ENCODE measurements at places on chromosomes 16 and 17. TPM values are rescaled to one million over a fixed set of nuclear protein-coding genes. Genes with fewer than 3 reads are reported as not detected.

DNA sequence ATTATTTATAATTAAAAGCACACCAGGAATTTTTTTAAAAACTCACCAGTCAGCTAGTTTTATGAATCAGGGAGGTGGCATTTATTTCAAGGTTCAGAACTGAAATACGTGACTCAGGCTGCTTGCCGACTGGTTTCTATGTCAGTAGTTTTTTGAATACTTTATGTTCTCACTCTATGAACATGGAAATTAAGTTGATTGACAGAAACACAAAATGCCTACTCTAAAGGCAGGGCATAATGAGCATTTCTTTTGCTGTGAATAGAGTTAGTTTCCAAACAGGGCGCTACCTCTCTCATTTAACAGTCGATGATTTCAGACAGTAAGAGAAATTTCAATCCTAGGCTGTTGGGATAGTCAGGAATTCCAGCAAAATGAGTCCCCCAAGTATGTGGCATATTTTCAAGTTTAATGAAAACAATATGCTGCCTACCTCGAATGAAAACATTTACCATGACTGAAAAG, 6.7 kb downstream of the HS3ST3B1 start:
- ATAC-seq: peak; percentile 25

GRCh38 chr17:72837335-72837734, 255.2 kb downstream of the SLC39A11 start:
- ATAC-seq: no peak

EVPL gene
- 0.11 TPM for total RNA-seq

CBFA2T3 gene
- total RNA-seq: not detected

- ATAC-seq: peak; percentile 63
Measured at GRCh38 chr17:8991514-8992285, 26.2 kb upstream of the PIK3R5 start.

DNA sequence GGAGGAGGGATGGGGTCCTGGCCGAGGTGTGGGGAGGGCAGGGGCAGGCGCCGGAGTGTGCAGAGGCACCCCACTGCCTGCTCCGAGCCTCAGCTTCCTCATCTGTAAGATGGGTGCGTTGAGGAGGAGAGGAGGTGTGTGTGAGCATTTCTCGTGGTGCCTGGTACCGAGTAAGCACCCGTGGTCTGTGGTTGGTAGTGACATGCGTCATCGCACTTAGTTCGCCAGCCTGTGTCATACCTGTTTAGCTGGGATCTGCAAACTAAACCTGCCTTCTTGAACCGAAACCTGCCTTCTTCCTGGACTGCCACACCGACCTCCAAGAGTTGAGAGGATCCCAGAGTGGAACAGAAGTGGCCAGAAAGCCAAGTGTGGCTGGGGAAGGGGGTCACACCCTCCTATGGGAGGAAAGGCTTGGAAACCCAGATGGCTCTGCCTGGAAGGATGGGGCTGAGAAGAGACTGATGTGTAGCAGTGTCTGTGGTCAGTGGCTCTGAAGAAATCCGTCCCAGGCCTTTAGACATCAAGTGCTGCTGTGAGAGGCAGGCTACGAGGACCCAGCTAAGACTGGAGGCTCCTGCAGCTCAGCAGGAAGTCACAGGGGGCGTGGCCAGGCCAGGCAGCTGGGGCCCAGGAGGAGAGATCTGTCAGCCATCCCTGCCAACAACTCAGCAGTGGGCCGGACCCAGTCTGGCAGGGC, 162.6 kb upstream of the PLCG2 start:
- peak; percentile 99 for ATAC-seq

MYH8 gene
- not detected for total RNA-seq

SLC9A5 gene
- 3.5 TPM for total RNA-seq

OR4D1 gene
- total RNA-seq: 0.13 TPM

- ATAC-seq: no peak
Measured at GRCh38 chr17:72099919-72100318, 20.9 kb upstream of the SOX9 start.

DNA sequence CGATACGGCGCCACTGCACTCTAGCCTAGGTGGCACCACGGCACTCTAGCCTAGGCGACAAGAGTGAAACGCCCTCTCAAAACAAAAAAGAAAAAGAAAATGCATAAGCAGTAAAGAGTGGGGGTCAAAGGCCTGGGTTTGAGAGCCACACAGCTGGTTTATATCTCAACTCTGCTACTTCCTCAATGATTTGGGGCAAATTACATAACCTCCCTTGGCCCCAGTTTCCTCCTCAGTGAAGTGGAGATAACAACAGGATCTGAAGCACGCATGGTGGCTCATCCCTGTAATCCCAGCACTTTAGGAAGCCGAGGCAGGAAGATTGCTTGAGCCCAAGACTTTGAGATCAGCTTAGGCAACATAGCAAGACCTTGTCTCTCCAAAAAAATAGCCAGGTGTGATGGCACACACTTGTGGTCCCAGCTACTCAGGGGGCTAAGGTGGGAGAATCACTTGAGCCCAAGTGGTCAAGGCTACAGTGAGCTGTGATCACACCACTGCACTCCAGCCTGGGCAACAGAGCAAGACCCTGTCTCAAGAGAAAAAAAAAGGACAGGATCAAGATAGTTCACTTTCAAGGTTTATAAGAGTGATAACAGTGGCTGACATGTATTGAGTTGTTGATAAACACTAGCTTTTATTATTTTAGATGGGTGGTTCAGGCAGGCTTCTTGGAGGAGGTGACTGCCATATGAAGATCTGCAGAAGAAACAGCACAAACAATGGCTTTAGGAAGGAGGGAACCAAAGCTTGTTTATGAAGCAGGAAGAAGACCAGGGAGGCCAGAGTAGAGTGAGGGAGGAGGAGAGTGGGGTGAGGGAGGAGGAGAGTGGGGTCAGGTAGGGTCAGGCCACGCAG, 8.5 kb upstream of the COG1 start:
- no peak for ATAC-seq

GRCh38 chr16:11160676-11161115, 95.3 kb downstream of the SOCS1 start:
- ATAC-seq: peak; percentile 93

- peak; percentile 91 for ATAC-seq
Measured at GRCh38 chr17:77645072-77646045, 313.1 kb upstream of the TNRC6C start.

TBC1D3K gene
- total RNA-seq: not detected
